ENCODE measurements at places on chromosomes 2 and 18. TPM values are rescaled to one million over a fixed set of nuclear protein-coding genes. Genes with fewer than 3 reads are reported as not detected.

The CLEC4F gene
- not detected for total RNA-seq

DNA sequence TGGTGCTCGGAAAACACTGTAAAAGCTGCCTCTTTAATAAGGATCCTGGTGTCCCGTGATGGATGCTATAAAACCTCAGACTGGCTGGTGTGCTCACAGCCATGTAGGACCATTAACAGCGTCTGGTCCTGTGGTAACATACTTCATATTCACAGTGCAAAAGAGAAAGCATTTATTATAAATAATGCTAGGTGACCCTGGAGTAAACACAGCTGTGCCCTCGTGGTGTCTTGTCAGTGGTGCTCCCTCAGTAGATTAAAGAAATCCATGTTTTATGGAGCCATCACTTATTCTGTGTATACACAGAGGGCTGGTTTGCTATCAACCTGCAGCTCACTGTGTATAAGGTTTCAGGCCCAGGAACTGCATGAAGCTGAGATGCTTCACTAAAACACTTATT lies 106.9 kb downstream of the CDK15 start:
- no peak for DNase-seq

DNA sequence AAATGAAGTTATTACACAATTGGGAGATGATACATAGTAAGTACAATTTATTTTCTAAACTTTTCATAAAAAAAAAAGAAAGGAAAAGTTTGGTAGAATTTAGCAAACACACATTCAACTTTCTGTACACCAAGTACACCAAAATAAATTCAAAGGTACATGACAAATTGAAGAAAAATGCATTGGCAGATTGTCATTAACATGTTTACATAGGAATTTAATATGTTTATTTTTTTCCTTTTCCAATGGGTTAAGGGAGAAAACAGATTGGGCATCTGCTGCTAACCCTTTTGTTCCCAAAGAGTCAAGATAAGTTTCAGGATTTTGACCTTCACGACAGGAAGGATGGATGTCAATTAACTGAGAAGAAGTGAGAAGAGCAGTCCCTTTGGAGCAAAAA lies 620.4 kb downstream of the XIRP2 start:
- DNase-seq: no peak

The GREB1 gene
- total RNA-seq: 0.94 TPM

- DNase-seq: no peak
Measured at GRCh38 chr18:76554547-76555222, 59.6 kb upstream of the ZNF516 start.

- peak; percentile 97 for DNase-seq
Measured at GRCh38 chr2:237966565-237967462, at the start of gene UBE2F. Gene UBE2F (plus strand): TSS chr2:237967014. CDS start chr2:237973108, 6,094 bp downstream.

- no peak for DNase-seq
Measured at GRCh38 chr2:230447455-230448451, 31.8 kb downstream of the SP100 start.

The CDCA7 gene
- total RNA-seq: not detected

GRCh38 chr2:117982376-117983033 lies 31.4 kb downstream of the CCDC93 start:
- DNase-seq: no peak

- no peak for DNase-seq
Measured at GRCh38 chr2:232374356-232374755, 4.2 kb upstream of the ALPP start.

- no peak for DNase-seq
Measured at GRCh38 chr2:111627256-111627655, 256.7 kb downstream of the ANAPC1 start.

All from thyroid gland (tissue), 4 donors.